Heart left ventricle (tissue), 16 donors: ENCODE measurements at places on chromosomes 2 and 18. TPM values are rescaled to one million over a fixed set of nuclear protein-coding genes. Genes with fewer than 3 reads are reported as not detected.

DNA sequence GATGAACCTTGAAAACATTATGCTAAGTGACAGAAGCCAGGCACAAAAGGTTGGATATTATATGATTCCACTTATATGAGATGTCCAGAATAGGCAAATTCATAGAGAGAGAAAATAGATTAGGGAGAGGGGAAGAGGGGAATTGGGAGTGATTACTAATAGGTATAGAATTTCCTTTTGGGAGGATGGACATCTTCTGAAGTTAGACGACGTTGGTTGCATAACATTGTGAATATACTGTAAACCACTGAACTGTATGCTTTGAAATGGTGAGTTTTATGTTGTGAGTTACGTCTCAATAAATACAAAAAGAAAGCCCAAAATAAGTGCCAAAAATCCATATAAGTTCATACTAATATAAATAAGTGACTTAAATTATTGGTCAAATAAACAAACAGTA is 18.6 kb upstream of the CYP26B1 start:
- DNase-seq, result no peak

Gene PAX8
- total RNA-seq, result 1.7 TPM

- no peak for DNase-seq
These were observed 17.3 kb upstream of the RNF152 start for GRCh38 chr18:61910101-61910500.

Gene AKAIN1
- not detected for total RNA-seq

Gene POTEI
- not detected for total RNA-seq

DNA sequence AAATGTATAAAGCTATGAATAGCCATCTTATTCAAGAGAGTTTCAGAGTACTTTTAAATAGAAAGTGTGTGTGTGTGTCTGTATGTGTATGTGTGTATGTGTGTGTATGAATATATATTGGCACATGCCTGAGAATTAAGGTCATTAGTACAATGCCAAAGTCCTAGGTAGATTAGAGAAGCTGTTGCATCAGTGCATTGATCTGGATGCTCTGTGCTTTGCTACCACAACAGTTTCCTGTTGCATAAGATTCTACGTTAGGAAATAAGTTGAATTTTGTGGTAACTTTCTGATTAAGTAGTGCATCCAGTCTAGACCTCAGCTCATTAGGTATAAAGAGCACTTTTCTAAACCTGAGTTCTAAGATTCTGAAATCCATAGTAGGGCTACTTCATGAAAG is 1102.8 kb upstream of the KLHL29 start:
- DNase-seq, result no peak

Gene EFR3B
- total RNA-seq, result 6.3 TPM

DNA sequence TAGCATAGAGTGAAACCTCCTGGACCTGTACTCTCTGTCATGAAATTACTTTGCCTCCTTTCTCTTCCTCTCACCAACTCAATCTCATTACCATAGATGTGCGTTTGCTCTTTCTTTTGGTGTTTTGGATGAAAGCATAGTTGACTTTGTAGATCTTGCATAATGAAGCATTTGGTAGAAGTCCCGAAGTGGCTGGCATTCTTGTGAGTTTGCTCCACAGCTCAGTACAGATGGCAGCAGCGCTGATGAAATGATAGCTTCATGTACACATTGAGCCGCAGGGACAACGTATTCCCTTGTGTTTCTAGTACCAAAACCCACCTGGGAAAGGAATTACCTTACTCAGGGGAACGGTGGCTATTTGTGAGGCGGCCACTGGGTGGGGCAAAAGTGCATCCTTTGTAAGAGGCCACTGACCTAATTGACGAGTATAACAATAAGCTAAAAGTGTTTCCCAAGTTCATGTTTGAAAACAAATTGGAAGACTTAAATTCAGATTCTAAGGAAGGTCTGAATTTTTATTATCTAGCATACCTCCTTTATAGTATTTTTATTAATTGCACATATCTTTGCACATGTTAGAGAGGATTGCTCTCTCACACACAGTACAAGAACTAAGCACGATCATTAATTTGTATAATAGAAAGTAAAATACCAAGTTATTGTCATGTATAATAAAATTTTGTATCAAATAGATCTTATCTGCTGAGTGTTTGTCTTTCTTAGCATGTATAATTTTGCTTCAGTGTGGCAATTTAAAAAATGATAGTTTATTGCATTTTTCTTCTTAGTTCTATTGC is 25.4 kb upstream of the CDH7 start:
- peak; percentile 30 for DNase-seq

GRCh38 chr2:12305931-12306330 is 410.8 kb upstream of the TRIB2 start:
- no peak for DNase-seq

GRCh38 chr18:1653873-1654272 is 749.2 kb downstream of the ADCYAP1 start:
- no peak for DNase-seq

GRCh38 chr2:230956827-230957755 is 32.0 kb upstream of the GPR55 start:
- no peak for DNase-seq

GRCh38 chr18:30451981-30452380 is 590.6 kb downstream of the DSC3 start:
- DNase-seq, result no peak

Gene DNAH7
- 0.11 TPM for total RNA-seq

DNA sequence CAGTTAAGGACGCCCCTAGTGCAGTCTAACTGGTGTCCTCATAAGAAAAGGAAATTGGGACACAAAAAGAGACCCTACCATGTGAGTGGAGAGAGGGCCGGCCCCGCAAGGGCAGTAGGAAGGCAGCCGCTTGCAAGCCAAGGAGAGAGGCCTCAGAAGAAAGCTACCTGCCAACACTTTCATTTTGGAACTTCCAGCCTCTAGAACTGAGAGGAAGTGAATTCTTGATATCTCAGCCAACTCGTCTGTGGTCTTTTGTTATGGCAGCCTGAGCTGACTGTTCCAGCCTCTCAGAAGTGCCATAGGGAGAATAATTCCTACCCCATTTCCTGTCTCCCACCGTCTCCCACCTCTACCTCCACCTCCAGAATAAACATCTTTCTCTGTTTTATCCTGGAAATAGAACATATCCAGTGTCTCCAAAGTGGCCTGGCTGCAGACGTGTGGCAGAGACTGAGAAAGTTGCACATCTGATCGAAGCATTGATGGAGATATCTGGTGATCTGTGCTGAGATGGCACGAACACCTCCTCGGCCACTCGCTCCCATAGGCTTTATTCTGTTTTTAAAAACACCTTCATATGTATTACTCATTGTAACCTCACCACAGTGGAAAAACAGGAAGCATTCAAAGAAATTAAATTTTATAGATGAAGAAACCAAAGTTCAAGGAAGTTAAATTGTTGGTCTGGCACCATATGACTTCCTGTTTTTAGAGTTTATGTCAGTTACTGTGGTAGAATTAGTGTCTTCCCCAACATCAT is 39.5 kb upstream of the MARCO start:
- DNase-seq, result no peak

GRCh38 chr2:137729305-137729704 is 235.0 kb upstream of the HNMT start:
- no peak for DNase-seq

GRCh38 chr2:161238560-161239325 is 69.5 kb upstream of the PSMD14 start:
- DNase-seq, result peak; percentile 71

Gene SCN9A
- total RNA-seq, result 3.2 TPM

Gene NR4A2
- 14.2 TPM for total RNA-seq

DNA sequence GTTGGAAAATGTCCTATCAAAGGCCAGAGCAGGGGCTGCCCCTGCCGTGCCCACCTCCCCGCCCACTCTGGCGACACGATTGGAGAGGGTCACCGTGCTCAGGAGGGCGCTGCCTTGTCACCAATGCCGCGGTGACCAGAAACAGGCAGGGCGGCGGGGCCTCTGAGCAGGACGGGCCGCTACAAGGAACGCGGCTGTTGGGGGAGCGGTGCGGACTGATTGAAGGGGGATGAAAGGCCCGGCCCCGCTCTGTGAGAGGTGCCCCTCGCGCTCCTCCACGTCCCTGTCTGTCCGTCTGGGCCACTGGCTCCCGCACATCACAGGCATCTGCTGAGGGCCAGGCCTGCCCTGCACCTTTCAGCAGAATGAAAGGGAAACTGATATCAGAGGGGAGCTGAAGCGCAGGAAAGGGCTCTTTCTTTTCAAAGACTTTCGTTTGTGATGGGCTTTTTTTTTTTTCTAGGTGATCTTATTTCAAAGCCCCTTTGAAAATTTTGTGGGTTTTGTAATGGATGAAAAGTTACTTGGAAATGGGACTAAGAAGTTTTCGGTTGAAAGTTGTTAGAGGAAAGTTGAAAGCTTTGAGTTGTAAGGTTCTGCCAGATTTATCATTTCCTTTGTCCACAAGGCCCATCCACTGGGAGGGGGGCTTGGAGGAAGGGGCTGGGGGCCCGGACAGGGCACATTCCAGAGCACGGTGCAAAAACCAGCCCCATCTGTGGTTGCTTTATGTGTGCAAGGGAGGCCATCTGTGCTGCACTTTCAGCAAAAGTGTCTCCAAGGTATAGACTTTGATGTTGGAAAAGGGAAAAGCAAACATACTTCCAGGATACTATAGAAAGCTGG is 244.2 kb downstream of the KLHL29 start:
- DNase-seq, result no peak

- no peak for DNase-seq
These were observed 17.9 kb upstream of the PTPN4 start for GRCh38 chr2:119741868-119742267.

Gene CPO
- not detected for total RNA-seq

GRCh38 chr2:135791418-135792190 is 45.4 kb downstream of the LCT start:
- DNase-seq, result no peak

DNA sequence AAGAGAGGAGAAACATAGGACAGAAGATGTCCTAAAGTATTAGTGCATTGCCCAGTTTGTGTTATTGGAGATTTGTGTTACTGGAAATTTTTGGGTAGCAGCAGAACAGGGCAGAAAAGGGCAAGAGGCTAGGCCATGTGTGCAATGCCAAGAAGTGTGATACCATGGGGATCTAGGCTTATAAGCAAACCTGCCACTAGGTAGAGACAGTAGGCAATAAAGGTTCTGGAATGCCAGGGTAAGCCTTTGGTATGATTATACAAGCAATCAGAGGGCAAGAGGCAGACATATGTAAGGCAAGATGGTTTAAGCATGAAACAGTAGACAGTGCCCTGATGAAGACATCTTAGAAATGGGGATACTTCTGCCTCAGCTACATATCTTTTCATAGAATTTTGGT is 12.3 kb upstream of the CERS6 start:
- DNase-seq, result no peak

DNA sequence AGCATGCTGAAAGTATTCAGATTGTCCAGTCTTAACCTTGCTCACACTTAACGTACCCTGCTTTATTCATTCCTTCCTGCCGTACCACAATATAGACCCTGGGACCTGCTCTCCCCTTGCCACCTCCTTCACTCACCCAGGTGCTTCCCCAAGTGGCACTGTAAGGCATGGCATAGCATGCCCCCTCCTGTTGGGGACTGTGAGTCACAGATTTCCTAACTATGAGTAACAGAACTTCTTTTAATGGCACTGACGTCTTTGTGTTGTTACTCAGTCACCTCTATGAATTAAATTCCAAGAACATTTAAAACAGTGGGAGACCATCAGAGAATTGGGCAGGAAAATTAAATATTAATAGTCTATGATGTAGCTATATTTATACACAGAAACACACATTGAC is 117.2 kb downstream of the CTNNA2 start:
- DNase-seq, result no peak

DNA sequence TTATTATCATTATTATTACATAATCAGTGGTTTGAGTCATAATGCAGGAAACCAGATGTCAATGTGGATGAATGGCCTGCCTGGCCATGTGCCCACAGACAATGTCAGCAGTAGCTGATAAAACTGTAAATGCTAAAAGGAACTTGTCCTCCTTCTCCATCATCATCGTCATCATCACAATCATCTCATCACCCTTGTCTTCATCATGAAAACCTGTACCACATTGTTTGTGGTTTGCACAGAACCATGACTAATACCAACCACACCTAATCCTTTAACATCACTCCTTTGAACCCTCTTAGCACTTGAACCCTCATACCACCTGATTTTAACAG is 96.0 kb downstream of the HNMT start:
- DNase-seq, result peak; percentile 86

Gene NT5DC4
- 0.16 TPM for total RNA-seq

Gene STPG4
- total RNA-seq, result 0.52 TPM

- no peak for DNase-seq
These were observed 103.2 kb upstream of the SIX3 start for GRCh38 chr2:44838116-44838790.

Gene MZT2B
- total RNA-seq, result 480 TPM

Gene POTEE
- total RNA-seq, result 0.29 TPM

GRCh38 chr2:46091004-46091403 is 206.2 kb upstream of the EPAS1 start:
- DNase-seq, result peak; percentile 39

DNA sequence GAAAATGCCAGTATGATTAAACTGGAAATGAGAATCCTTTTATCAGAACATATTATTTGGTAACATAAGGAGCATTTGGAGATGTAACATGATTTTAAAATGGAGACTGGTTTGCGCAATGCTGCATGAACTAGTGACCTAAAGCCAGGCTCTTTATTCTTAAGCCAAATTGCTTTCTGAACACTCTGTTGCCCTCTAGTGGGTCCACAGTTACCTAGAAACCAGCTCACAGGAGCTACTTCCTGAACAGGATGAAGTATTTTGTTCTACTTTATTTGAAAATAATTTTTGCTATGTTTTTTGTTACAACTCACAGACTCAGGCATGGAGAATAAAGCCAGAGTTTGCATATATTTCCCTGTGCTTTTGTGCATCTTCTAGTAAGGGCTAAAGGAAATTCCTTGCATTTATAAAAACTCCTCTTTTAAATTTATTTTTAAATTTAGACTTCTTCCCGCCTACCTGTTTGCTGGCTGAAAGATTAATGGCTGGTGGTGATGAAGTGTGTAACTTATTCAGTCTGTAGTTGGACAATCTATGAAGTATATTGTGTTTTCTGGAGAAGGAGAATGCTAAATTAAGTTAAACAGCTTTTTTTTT is 146.7 kb downstream of the PARD3B start:
- peak; percentile 45 for DNase-seq

DNA sequence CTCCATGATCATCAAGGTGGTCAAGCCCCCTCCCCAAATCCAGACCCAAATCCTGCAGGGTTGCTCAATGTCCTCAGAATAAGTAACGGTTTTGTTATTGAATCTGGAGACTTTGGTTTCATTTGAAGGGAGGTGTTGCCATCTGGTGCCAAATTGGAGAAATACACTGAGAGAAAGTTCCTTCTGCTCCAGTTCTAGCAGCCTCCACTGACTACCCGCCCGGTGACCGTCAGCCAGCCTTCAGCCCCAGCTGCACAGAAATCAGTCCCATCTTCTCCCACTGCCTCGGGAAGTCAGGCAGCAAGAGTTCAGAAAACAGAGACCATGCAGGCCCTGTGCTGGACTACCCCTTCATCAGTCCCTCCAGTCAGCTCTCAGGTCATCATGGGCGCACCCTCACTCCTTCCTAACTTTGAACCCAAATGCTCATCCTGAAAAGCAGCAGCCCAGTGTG is 38.7 kb downstream of the PKDCC start:
- no peak for DNase-seq

DNA sequence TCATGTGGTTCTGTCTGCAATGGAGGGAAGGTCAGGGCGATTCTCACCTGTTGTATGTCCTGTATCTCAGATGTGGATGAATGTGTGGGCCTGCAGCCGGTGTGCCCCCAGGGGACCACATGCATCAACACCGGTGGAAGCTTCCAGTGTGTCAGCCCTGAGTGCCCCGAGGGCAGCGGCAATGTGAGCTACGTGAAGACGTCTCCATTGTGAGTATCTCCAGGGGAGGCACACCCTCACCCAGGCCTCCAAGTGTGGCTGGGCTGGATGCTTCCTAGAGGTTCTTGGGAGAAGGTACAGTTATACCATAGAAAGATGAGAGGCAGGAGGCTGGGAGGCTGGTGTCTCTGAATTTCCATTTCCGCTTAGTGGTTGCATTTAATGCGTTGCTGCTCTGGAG is 46.9 kb downstream of the FBLN7 start:
- DNase-seq, result no peak
